IPS DF 6.9 (cell line): ENCODE measurements at places on chromosomes 13 and 19.

DNA sequence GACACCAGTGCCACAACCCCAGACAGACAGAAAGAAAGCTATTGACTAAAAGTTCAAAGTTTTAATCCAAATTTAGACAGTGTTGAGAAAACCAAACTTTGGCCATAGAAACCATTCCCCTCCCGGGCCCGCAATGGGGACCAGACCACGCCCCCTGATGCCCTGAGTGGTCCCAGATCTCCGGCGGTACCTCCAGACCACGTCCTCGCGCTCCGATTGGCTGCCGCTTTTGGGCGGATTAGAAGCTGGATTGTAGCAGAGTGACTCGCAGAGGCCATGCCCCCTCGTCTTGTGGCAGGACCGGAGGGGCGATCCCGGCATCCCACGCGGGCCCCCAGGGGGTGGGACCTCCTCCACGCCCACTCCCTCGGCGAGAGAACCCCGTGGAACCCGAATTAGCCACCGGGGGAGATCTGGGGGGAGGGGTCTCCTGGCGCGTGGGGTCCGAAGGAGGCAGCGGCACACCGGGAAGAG lies 797 bp upstream of the HSD17B14 start:
- H3K4me3 ChIP-seq = peak overlapping the region; percentile 35; the same call in 1 of the 2 replicates
- H3K36me3 ChIP-seq = no peaks in the 10 kb centered on the region
- H3K27ac ChIP-seq = no peak overlapping the region
- peak; percentile 90 for DNase-seq
- no peaks in the 10 kb centered on the region for H3K27me3 ChIP-seq

GRCh38 chr13:40798380-40798779 lies 9.0 kb downstream of the SLC25A15 start:
- H3K36me3 ChIP-seq = peaks cover 3% of the 10 kb centered on the region; the same call in 1 of the 2 replicates
- H3K4me3 ChIP-seq = no peak overlapping the region
- no peak for DNase-seq
- H3K4me1 ChIP-seq = no peaks in the 10 kb centered on the region
- H3K27ac ChIP-seq = no peak overlapping the region

GRCh38 chr13:74839656-74840055 lies 642.3 kb downstream of the TBC1D4 start:
- DNase-seq = no peak
- no peak overlapping the region for H3K27ac ChIP-seq
- H3K4me3 ChIP-seq = no peak overlapping the region
- H3K36me3 ChIP-seq = no peaks in the 10 kb centered on the region
- no peaks in the 10 kb centered on the region for H3K27me3 ChIP-seq

- no peak for DNase-seq
- H3K4me1 ChIP-seq = no peaks in the 10 kb centered on the region
- no peaks in the 10 kb centered on the region for H3K27me3 ChIP-seq
- no peaks in the 10 kb centered on the region for H3K36me3 ChIP-seq
Measured at GRCh38 chr13:51549050-51549449, 35.2 kb upstream of the WDFY2 start.

GRCh38 chr13:32443111-32443510 lies 15.2 kb upstream of the N4BP2L1 start:
- no peak overlapping the region for H3K27ac ChIP-seq
- no peaks in the 10 kb centered on the region for H3K27me3 ChIP-seq
- DNase-seq = no peak
- H3K36me3 ChIP-seq = no peaks in the 10 kb centered on the region
- H3K4me1 ChIP-seq = no peaks in the 10 kb centered on the region
- no peak overlapping the region for H3K4me3 ChIP-seq

DNA sequence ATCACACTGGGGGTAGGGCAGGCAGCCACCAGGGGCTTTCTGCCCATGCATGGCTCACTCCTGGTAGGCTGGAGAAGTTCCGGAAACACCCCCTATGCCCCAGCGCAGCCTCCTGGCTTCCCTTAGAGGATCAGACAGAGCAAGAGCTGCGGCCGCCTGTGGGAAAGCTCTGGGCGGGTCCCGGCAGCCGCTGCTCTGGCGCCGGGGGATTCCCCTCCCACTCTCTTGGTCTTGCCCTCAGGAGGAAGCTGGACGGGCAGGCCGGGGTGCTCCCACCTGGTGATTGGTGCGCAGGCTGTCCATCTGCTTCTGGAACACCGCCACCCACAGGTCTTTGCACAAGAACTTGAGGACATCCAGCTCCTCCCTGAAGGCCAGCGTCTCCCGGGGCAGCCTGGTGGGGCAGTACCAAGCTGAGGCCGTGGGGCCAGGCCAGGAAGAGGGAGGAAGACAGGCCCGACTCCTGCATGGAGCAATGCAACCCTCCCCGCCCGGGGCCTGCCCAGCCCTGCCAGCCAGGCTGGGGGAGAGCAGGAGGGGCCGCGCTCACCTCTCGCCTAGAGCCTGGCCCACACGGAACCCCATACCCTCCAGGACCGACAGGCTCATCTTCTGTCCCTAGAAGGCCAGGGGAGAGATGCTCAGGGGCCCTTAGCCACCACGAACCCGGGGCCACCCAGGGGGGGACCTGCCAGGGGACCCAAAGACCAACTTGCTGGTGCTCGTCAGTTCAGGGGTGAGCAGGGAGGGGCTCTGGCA lies 4.0 kb upstream of the NKPD1 start:
- H3K4me3 ChIP-seq = no peak overlapping the region
- H3K27me3 ChIP-seq = no peaks in the 10 kb centered on the region
- no peak for DNase-seq
- H3K4me1 ChIP-seq = peaks cover 5% of the 10 kb centered on the region
- H3K36me3 ChIP-seq = no peaks in the 10 kb centered on the region

DNA sequence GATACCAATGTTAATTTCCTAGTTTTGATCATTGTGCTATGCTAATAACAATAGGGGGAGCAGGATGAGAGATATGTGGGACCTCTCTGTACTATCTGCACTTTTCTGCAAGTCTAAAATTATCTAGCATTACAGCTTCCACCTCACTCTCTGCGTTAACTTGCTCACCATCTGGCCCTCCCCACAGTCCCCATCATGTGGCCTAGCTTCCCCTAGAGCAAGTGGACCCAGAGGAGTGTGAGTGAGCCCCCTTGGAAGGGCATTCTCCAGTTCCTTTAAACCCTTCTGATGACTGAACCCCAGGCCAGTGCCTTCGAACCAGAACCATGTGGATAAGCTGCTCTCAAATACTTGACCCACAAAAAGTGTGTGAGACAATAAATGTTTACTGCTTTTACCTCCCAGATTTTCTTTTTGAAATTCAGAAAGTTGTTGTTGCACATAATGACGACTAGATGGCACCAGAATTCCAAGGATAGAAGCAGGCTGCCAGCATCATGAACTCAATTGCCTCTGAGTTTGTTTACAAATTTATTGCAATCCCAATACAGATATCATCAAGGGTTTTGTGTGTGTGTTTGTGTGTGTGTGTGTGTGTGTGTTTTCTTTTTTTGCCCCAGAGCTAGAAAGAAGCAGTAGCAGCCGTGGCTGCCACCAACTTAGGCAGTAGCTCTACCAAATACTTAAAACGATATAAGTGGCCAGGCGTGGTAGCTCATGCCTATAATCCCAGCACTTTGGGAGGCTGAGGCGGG lies 49.0 kb upstream of the ZNF780A start:
- no peaks in the 10 kb centered on the region for H3K27me3 ChIP-seq
- no peaks in the 10 kb centered on the region for H3K36me3 ChIP-seq
- no peak overlapping the region for H3K27ac ChIP-seq
- H3K4me1 ChIP-seq = no peaks in the 10 kb centered on the region
- no peak overlapping the region for H3K4me3 ChIP-seq

GRCh38 chr19:14796021-14796420 lies 17.7 kb upstream of the ADGRE2 start:
- H3K27ac ChIP-seq = no peak overlapping the region
- no peaks in the 10 kb centered on the region for H3K4me1 ChIP-seq
- DNase-seq = no peak
- H3K27me3 ChIP-seq = no peaks in the 10 kb centered on the region
- H3K4me3 ChIP-seq = no peak overlapping the region
- no peaks in the 10 kb centered on the region for H3K36me3 ChIP-seq

- peak within 1 kb of the TSS; percentile 80 for H3K27ac ChIP-seq
- peaks cover 6% of the 10 kb centered on the region; the same call in 1 of the 2 replicates for H3K36me3 ChIP-seq
- H3K4me3 ChIP-seq = peak within 1 kb of the TSS; percentile 65; the same call in 1 of the 2 replicates
- H3K27me3 ChIP-seq = no peaks in the 10 kb centered on the region
- no peak for DNase-seq
Measured at GRCh38 chr19:45423589-45424190, at the start of gene ERCC1. Gene ERCC1, minus strand, starts transcription at chr19:45423917. Its CDS starts 543 bp downstream, at chr19:45423374.

DNA sequence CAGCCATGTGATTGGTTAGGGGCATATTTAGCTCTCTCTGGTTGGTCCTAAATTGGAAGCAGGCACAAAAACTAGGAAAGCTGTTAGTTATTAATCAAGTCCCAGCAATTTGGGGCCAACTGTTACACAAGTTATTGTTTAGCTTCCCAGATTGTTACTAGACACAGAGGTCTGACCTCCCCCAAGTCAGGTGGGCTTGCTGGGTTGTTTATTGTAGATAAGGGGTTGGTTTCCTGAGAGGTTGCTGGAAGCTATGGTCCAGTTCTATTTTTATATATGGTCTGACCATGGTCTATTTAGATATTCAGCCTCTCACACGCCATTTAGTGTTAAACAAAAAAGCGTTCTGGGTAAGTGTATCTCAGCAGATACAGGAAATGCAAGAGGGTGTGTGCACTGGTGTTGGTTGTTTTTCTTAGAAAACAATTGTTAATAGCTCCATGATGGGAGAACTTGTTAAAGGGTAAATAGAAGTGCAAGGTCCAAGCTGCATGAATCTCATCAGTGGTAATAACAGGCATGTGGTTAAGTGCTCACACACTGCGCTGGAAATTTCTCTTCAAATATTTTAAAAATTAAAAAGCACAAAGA lies 150.0 kb downstream of the RAP2A start:
- H3K27me3 ChIP-seq = no peaks in the 10 kb centered on the region
- H3K4me1 ChIP-seq = no peaks in the 10 kb centered on the region; the same call in 1 of the 2 replicates
- DNase-seq = no peak

DNA sequence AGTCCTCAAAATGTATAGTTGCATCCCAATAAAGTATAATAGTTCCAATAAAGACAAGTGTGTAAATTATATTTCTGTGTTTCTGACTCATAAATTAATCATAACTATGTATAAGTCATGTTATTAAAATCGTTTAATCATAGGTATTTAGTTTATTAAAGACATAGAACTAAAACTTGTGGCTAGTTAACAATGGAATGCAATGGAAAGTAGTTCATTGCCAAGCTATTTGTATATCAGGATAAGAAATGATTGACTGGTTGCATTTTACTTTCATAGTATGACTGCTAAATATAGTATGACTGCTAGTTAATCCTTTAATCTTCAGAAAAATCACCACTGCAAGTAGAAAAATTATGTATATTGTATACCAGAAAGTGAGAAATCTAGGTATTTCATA lies 16.9 kb downstream of the COG3 start:
- DNase-seq = no peak
- H3K4me3 ChIP-seq = no peak overlapping the region
- H3K36me3 ChIP-seq = no peaks in the 10 kb centered on the region; the same call in 1 of the 2 replicates
- H3K27me3 ChIP-seq = no peaks in the 10 kb centered on the region
- no peak overlapping the region for H3K27ac ChIP-seq
- no peaks in the 10 kb centered on the region for H3K4me1 ChIP-seq

GRCh38 chr13:67167420-67167819 lies 62.7 kb downstream of the PCDH9 start:
- H3K27me3 ChIP-seq = no peaks in the 10 kb centered on the region
- no peak for DNase-seq
- no peak overlapping the region for H3K27ac ChIP-seq
- no peak overlapping the region for H3K4me3 ChIP-seq
- H3K4me1 ChIP-seq = no peaks in the 10 kb centered on the region

DNA sequence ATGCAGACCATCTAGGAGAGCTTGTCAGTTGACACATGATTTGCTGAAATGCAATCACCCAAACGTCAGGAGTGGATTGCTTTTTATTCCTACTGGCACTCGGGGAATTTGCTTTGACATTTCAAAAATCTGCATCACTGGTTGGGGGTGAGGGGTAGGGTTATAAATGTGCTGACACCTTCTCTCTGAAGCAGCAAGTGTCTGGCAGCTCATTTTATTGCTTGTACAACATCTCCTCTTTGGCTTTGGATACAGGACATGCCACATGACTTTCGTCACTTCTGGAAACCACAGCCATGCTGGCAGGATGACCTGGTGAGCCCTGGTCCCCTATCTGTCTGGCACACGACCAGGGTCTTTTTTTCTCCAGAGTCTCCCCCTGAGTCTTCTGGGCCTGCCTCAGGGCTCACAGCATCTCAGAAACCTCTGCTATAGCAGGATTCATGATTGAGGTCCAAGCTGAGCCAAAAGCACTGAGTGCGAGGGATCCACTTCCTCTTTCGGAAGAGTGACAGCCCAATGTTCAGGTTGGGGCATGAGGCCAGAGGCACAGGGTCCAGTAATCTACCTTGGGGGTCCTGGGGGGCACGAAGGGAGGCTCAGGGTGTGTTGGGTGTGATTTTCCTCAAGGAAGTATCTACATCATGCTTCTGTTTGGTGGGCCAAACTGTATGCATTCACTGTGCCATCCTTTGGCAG lies 60.1 kb downstream of the HSPH1 start:
- no peaks in the 10 kb centered on the region for H3K27me3 ChIP-seq
- H3K27ac ChIP-seq = no peak overlapping the region
- no peak for DNase-seq
- no peaks in the 10 kb centered on the region for H3K36me3 ChIP-seq
- H3K4me3 ChIP-seq = no peak overlapping the region

- no peak overlapping the region for H3K27ac ChIP-seq
- no peaks in the 10 kb centered on the region for H3K36me3 ChIP-seq
- no peak overlapping the region for H3K4me3 ChIP-seq
- 0 out of 2 replicates have a peak, but pooled peaks cover 1% of the 10 kb centered on the region for H3K4me1 ChIP-seq
- no peaks in the 10 kb centered on the region for H3K27me3 ChIP-seq
- DNase-seq = no peak
Measured at GRCh38 chr19:8577741-8578140, 499 bp upstream of the MYO1F start.

GRCh38 chr19:7000333-7000732 lies 20.9 kb downstream of the MBD3L2B start:
- DNase-seq = no peak
- H3K36me3 ChIP-seq = no peaks in the 10 kb centered on the region
- H3K27ac ChIP-seq = no peak overlapping the region
- no peak overlapping the region for H3K4me3 ChIP-seq
- no peaks in the 10 kb centered on the region for H3K27me3 ChIP-seq

- no peak for DNase-seq
- H3K27ac ChIP-seq = no peak overlapping the region
- H3K27me3 ChIP-seq = no peaks in the 10 kb centered on the region
- H3K4me1 ChIP-seq = no peaks in the 10 kb centered on the region
- H3K4me3 ChIP-seq = no peak overlapping the region
- H3K36me3 ChIP-seq = no peaks in the 10 kb centered on the region
Measured at GRCh38 chr13:80166352-80166751, 174.6 kb downstream of the SPRY2 start.

- no peaks in the 10 kb centered on the region for H3K27me3 ChIP-seq
- no peak overlapping the region for H3K27ac ChIP-seq
- H3K4me3 ChIP-seq = no peak overlapping the region
- no peaks in the 10 kb centered on the region for H3K4me1 ChIP-seq
Measured at GRCh38 chr13:64455124-64455523, 2775.0 kb downstream of the PCDH9 start.

GRCh38 chr19:18795540-18795939 lies 4.4 kb upstream of the COMP start:
- no peak for DNase-seq
- H3K27ac ChIP-seq = no peak overlapping the region
- peaks cover 3% of the 10 kb centered on the region; the same call in 1 of the 2 replicates for H3K4me1 ChIP-seq
- peaks cover 37% of the 10 kb centered on the region for H3K27me3 ChIP-seq

GRCh38 chr19:35292421-35293362 lies 731 bp downstream of the MAG start:
- DNase-seq = no peak
- H3K36me3 ChIP-seq = no peaks in the 10 kb centered on the region; the same call in 1 of the 2 replicates
- no peak overlapping the region for H3K27ac ChIP-seq
- H3K27me3 ChIP-seq = no peaks in the 10 kb centered on the region
